Esophagus squamous epithelium (tissue), 5 donors: ENCODE measurements at places on chromosomes 7 and 10. TPM values are rescaled to one million over a fixed set of nuclear protein-coding genes. Genes with fewer than 3 reads are reported as not detected.
A peak's percentile ranks its signal among the peaks of the same experiment; 100 is the strongest.

Gene PLPP4
- 0.49 TPM for total RNA-seq

DNA sequence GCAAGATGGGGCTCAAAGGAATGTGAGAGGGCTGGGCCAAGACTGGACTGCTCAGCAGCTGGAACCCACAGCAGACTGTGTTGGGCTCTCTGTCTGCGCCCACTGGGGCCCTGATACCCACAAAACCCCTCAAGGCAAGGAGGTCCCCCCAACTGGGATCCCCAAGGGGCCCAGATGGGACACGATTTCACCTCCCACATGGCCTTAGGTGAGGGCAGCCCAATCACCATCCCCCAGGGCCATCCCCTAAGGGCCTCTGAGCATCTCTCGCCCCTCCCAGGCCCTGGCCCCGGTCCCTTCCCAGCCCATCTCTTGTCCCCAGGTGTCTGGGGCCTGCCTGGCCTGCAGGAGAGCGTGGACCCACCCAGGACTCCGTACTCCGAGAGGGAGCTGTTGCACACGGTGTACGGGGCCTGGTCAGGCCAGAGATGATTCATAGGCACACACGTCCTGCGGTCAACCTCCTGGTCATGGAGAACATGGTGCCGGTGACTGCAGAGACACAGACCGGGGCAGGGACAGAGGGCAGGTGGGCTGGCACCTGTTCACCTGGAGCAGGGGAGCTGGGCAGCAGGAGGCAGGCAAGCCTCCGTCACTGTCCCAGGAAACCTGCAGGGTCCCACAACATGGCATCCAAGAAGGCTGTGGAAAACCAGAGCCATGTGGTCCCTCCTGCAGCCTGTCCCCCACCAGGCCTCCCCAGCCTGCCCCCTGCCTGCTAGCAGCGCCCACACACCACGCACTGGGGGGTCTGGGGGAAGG is 21.6 kb downstream of the OGDHL start:
- no peak for DNase-seq
- H3K36me3 ChIP-seq: no peaks in the 10 kb centered on the region
- no peaks in the 10 kb centered on the region for H3K27me3 ChIP-seq
- H3K4me1 ChIP-seq: no peaks in the 10 kb centered on the region

- H3K4me1 ChIP-seq: peaks cover 5% of the 10 kb centered on the region
- peak overlapping the region; percentile 69 for H3K4me3 ChIP-seq
- H3K27me3 ChIP-seq: no peaks in the 10 kb centered on the region
- H3K27ac ChIP-seq: peak overlapping the region; percentile 21
- DNase-seq: no peak
These were observed 90.9 kb downstream of the NEURL1 start for GRCh38 chr10:103584216-103585010.

GRCh38 chr7:106504645-106505044 is 156.3 kb downstream of the CCDC71L start:
- no peak for DNase-seq
- no peak overlapping the region for H3K27ac ChIP-seq
- H3K4me3 ChIP-seq: no peak overlapping the region
- no peaks in the 10 kb centered on the region for H3K36me3 ChIP-seq
- H3K27me3 ChIP-seq: no peaks in the 10 kb centered on the region
- H3K4me1 ChIP-seq: no peaks in the 10 kb centered on the region

- H3K36me3 ChIP-seq: no peaks in the 10 kb centered on the region
- peak overlapping the region; percentile 75 for H3K4me3 ChIP-seq
- DNase-seq: no peak
- H3K27ac ChIP-seq: peak overlapping the region; percentile 84
These were observed 775 bp downstream of the STARD3NL start for GRCh38 chr7:38178695-38179344.

DNA sequence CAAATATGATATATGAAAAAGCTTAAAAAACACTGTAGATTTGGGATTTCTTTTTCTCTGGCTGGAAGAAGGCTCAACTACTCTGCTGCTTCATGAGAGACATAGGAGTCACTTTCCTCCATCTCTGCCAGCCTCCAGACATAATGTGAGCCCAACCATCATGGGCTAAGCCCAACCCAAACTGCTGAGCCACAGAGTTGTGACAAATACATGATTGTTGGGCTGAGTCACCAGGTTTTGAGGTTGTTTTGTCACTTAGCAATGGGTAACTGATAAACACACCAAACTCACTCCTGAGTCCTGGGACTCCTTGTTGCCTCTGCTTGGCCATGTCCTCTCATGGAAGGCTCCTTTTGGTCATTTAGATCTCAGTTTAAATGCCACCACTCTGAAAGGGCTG is 381.8 kb upstream of the FZD8 start:
- no peak overlapping the region for H3K4me3 ChIP-seq
- no peaks in the 10 kb centered on the region for H3K27me3 ChIP-seq
- H3K36me3 ChIP-seq: no peaks in the 10 kb centered on the region
- DNase-seq: no peak
- H3K27ac ChIP-seq: no peak overlapping the region
- no peaks in the 10 kb centered on the region for H3K4me1 ChIP-seq
